CD4-positive, alpha-beta memory T cell (primary cell): ENCODE measurements at places on chromosomes 1 and 21.

- H3K4me3 ChIP-seq, result peak overlapping the region; percentile 67
- no peak for DNase-seq
- no peaks in the 10 kb centered on the region for H3K27me3 ChIP-seq
- peaks cover 85% of the 10 kb centered on the region for H3K4me1 ChIP-seq
These were observed 2.5 kb downstream of the KIF21B start for GRCh38 chr1:201020721-201021629.

DNA sequence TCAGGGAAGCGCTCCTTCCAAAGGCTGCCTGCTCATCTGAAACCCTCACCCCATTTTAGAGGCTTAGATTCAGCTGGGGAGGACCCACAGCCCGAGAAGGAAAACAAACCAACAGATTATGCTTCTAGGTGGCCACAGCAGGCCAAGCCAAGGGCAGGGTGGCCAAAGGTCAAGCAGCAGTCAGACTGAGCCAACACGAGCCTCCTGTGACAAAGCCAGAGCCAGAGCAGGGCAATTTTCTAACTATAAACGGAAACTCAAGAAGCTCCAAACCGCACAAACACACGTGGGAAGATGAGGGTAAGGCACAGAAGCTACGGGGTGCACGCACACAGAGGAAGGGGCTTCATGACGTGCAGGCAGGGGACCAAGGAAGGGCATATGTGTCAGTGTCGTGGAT lies 64.1 kb downstream of the PLEKHA6 start:
- no peaks in the 10 kb centered on the region for H3K36me3 ChIP-seq
- no peaks in the 10 kb centered on the region for H3K27me3 ChIP-seq
- no peaks in the 10 kb centered on the region for H3K4me1 ChIP-seq
- DNase-seq, result no peak

GRCh38 chr1:941588-942383 lies 17.3 kb downstream of the NOC2L start:
- no peak for DNase-seq
- peaks cover 19% of the 10 kb centered on the region for H3K4me1 ChIP-seq
- peaks cover 7% of the 10 kb centered on the region for H3K27me3 ChIP-seq
- H3K36me3 ChIP-seq, result peaks cover 5% of the 10 kb centered on the region
- no peak overlapping the region for H3K4me3 ChIP-seq

DNA sequence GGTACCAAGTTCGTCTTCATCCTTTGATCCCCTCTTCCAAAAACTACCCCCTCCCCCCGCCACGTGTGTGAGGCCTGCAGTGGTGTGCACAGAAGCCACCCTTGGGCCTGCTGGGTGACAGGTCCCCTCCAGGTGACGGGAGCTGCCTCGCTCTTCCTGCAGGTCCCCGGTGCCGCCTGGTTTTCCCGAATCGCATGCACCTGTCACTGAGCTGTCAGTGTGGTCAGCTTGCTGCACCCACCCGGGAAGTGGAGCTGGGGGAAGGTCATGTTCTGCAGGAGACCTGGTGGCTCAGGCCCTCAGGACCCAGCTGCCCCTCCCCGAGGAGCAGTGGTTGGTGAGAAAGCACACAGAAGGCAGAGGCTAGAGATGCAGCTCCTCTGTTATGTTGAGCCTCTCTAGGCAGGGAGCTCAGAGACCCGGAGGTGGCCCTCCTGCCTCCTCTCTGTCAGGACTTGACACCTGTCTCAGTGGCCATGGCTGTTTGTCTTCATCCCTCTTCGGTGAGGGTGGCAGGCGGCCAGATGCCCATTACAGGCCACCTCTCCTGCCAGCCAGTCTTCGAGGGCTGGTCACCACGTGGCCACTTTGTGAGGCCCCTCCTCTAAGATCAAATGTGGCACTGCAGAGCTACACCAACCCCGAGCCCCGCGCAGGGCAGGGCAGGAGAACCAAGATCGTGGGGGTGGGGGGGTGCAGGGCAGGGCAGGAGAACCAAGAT lies 60.9 kb downstream of the SKI start:
- no peak overlapping the region for H3K4me3 ChIP-seq
- H3K27me3 ChIP-seq, result no peaks in the 10 kb centered on the region
- peaks cover 77% of the 10 kb centered on the region for H3K4me1 ChIP-seq
- H3K36me3 ChIP-seq, result no peaks in the 10 kb centered on the region
- DNase-seq, result no peak

DNA sequence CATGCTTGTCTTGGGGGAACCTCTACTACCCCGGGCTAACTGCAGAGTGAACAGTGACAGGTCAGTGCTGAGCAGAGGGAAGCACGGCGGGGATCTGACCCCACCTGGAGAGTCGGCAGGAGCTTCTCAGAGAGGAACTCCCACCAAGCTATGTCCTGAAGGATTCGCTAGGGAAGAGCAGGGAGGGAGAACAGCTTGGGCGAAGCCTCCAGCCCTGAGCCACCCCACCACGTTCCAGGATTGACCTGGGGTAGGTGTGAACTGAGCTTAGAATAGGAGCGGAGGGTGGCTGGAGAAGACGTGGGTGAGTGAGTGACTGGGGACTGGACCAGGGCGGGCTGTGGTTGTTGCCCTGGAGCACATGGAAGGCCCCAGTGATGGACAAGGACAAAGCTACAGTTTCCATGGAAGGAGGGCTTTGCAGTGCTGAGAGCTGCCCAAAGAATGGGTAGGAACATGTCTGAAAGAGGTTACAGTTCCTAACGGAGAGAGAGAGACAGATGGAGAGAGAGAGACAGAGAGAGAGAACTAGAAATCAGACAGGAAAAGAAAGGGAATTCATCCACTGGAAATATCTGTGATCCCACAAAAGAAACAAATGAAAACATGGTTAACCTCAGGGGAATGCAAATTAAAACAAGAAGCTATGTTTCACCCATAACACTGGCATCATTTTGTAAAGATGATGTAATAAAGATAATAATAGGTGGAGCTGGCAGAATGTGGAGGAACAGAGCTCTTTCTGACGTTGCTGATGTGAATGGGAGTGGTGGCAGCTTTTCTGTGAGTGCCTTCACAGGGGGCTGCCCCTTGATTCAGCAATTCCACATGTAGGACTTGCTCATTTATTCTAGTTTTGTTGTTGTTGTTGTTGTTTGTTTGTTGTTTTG lies 17.2 kb downstream of the BSND start:
- H3K4me3 ChIP-seq, result no peak overlapping the region
- H3K36me3 ChIP-seq, result no peaks in the 10 kb centered on the region
- no peak for DNase-seq
- no peaks in the 10 kb centered on the region for H3K27me3 ChIP-seq

- DNase-seq, result no peak
- no peaks in the 10 kb centered on the region for H3K36me3 ChIP-seq
- no peaks in the 10 kb centered on the region for H3K27me3 ChIP-seq
- H3K4me3 ChIP-seq, result no peak overlapping the region
These were observed 19.8 kb downstream of the CTNNBIP1 start for GRCh38 chr1:9890224-9890731.

DNA sequence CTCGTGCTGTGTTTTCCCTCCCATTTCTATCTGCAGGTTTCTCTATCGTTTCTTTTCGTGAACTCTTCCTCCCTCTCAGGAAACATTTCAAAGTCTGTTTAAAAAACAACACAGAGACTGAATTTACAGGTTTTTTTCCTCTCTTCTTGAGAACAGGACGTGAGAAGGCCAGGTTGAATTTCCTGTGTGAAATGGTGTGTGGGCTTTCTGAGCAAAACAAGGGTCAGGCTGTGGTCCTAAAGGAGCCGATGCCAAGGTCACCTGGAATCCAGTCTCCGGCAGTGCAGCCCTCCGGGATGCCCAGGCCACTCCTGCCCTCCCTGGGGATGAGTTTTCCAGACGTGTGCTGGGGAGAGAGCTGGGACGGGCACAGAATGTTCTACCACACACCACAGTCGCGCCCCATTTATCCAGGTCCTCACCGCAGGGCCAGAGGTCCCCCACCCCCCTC lies 62.7 kb upstream of the RUNX3 start:
- no peaks in the 10 kb centered on the region for H3K27me3 ChIP-seq
- DNase-seq, result peak; percentile 48
- H3K36me3 ChIP-seq, result no peaks in the 10 kb centered on the region
- peak overlapping the region; percentile 71 for H3K27ac ChIP-seq

GRCh38 chr1:196896355-196896754 lies 8.5 kb downstream of the CFHR4 start:
- H3K36me3 ChIP-seq, result no peaks in the 10 kb centered on the region
- no peaks in the 10 kb centered on the region for H3K27me3 ChIP-seq
- DNase-seq, result no peak
- no peak overlapping the region for H3K4me3 ChIP-seq
- no peaks in the 10 kb centered on the region for H3K4me1 ChIP-seq

GRCh38 chr1:183263886-183264602 lies 78.0 kb downstream of the LAMC2 start:
- no peaks in the 10 kb centered on the region for H3K36me3 ChIP-seq
- no peaks in the 10 kb centered on the region for H3K4me1 ChIP-seq
- DNase-seq, result no peak

DNA sequence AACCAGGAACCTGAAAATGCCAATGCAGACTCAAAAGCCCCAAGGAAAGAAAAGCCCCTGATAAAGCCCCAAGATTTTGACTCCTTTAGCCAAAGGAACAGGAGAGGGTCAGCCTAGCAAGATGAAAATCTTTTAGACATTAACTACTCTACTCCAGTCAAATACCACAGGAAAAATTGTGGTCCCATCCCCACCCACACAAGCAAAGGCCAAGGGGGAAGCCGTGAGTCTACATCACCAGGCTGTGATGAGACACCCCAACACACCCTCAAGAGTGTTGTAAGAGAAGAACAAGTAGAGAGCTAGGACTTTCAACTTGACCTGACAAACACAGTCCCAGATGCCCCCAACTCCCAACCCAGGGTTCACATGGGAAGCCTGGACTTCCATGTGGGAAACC lies 192.8 kb upstream of the NR5A2 start:
- no peak overlapping the region for H3K27ac ChIP-seq
- no peaks in the 10 kb centered on the region for H3K4me1 ChIP-seq
- no peaks in the 10 kb centered on the region for H3K27me3 ChIP-seq

- H3K27me3 ChIP-seq, result no peaks in the 10 kb centered on the region
- no peaks in the 10 kb centered on the region for H3K36me3 ChIP-seq
- peak; percentile 38 for DNase-seq
- peaks cover 15% of the 10 kb centered on the region for H3K4me1 ChIP-seq
- no peak overlapping the region for H3K4me3 ChIP-seq
These were observed 29.6 kb upstream of the AGL start for GRCh38 chr1:99820546-99820945.

- no peak overlapping the region for H3K27ac ChIP-seq
- H3K36me3 ChIP-seq, result no peaks in the 10 kb centered on the region
- H3K27me3 ChIP-seq, result no peaks in the 10 kb centered on the region
- H3K4me3 ChIP-seq, result no peak overlapping the region
- H3K4me1 ChIP-seq, result no peaks in the 10 kb centered on the region
These were observed 21.8 kb downstream of the MMEL1 start for GRCh38 chr1:2611031-2611501.

DNA sequence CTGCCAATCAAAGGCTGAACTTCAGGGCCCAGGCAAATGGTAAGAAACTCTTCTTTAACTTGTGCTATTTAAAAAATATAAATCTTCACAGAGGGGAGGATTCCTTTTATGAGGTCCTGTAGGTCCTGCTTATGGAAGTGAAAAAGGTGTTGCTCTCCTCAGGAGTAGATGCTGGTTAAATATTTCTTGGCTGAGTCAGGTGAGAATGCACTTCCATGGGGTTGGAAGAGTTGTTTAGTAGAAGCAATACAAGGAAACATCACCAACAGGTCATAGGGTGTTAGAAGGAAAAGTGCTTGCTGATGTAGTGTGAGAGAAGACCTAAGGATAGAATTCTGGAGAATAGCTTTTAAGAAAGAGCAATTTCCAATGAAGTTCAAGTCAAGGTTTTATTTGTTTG lies 42.2 kb upstream of the ATP1A1 start:
- H3K4me3 ChIP-seq, result no peak overlapping the region
- H3K27me3 ChIP-seq, result no peaks in the 10 kb centered on the region
- no peak for DNase-seq
- H3K4me1 ChIP-seq, result peaks cover 32% of the 10 kb centered on the region

- no peak overlapping the region for H3K4me3 ChIP-seq
- peak; percentile 7 for DNase-seq
- H3K27ac ChIP-seq, result no peak overlapping the region
- no peaks in the 10 kb centered on the region for H3K4me1 ChIP-seq
- H3K36me3 ChIP-seq, result peaks cover 7% of the 10 kb centered on the region
These were observed 17.5 kb downstream of the LRRC41 start for GRCh38 chr1:46285730-46286477.

- H3K27me3 ChIP-seq, result no peaks in the 10 kb centered on the region
- no peaks in the 10 kb centered on the region for H3K36me3 ChIP-seq
- peaks cover 82% of the 10 kb centered on the region for H3K4me1 ChIP-seq
- DNase-seq, result peak; percentile 58
These were observed 160.5 kb downstream of the LTN1 start for GRCh38 chr21:28832013-28832714.

DNA sequence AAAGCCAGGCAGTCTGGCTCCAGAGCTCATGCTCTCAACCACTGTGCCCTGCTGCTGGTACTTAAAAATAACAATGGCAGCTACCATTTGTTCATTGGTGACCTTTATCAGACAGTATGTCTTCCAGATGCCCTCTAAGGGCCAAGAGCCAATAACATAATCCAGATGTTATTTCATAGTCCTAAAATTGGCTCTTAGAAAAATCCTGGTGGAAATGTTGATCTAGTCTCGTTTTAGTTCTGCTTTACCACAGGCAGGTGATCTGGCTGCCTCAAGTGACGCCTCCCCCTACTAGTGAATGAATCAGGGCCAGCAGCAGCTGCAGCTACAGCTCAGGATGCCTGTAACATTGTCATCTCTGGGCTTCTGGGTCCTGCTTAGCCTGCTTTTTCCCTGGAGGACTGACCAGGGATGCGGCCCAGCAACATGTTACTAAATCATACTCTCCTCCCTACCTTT lies 12.6 kb upstream of the HMGN2 start:
- H3K27ac ChIP-seq, result no peak overlapping the region
- H3K4me1 ChIP-seq, result no peaks in the 10 kb centered on the region
- no peak overlapping the region for H3K4me3 ChIP-seq
- DNase-seq, result no peak
- H3K27me3 ChIP-seq, result no peaks in the 10 kb centered on the region
- peaks cover 29% of the 10 kb centered on the region for H3K36me3 ChIP-seq
